ENCODE measurements at places on chromosomes 6 and 20.

DNA sequence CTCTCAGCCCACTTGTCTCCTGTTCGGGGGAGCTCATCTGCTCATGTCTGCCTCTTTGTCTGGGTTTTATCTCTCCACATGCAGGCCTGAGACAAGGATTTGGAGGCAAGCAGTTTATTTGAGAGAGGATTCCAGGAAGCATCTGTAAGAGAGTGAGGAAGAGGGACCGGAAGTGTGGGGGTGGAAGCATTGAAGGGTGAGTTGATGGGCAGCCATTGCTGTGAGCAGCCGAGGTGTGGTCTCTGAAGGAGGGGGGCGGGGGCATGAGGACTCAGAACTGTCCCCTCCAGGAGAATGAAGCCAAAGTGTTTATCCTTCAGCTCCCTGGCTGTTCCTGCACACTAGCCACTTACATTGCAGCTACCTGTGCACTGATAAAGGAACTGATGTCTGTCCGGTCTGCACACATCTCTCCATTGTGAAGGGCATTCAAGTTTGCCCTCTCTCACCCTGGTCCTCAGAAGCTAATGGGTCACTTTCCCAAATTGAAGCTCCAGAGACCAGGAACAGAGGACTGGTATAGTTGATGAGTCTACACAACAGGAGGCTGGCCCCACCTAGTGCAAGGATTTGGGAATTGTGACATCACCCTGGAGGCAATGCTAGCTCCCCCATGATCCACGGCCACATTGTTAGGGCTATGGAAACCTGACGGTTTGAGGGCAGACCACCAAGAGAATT is 100.5 kb upstream of the FOXA2 start:
- no peak for DNase-seq

DNA sequence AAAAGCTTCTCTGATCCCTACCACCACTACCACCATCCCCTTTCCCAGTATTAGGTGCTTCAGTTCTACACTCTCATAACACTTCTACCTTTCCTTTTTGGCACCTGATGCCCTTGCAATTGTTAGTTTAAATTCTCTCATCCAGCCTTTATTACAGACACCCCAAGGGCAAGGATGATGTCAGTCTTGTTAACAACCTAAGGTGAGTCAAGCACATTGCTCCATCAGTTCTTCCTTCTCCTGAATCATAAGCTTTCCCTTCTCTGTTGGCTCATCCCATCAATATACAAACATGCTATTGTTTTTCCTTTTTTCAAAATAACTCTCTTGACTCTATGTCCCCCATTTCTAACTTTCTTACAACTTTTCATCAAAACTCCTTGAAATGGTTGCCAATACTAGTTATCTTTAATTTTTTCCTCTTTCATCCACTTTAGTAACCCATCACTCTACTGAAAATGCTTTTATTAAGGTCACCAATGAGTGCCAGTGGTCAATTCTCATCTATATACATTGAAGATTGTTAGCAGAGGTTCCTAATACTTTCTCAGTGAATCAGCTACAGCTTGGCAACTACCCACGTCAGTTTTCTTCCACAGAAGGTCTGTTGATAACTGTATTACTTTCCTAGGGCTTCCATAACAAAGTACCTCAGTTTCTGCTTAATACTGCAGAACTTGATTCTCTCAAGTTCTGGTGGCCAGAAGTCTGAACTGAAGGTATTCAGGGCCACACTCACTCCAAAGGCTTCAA is 97.1 kb upstream of the FLRT3 start:
- no peak for DNase-seq

DNA sequence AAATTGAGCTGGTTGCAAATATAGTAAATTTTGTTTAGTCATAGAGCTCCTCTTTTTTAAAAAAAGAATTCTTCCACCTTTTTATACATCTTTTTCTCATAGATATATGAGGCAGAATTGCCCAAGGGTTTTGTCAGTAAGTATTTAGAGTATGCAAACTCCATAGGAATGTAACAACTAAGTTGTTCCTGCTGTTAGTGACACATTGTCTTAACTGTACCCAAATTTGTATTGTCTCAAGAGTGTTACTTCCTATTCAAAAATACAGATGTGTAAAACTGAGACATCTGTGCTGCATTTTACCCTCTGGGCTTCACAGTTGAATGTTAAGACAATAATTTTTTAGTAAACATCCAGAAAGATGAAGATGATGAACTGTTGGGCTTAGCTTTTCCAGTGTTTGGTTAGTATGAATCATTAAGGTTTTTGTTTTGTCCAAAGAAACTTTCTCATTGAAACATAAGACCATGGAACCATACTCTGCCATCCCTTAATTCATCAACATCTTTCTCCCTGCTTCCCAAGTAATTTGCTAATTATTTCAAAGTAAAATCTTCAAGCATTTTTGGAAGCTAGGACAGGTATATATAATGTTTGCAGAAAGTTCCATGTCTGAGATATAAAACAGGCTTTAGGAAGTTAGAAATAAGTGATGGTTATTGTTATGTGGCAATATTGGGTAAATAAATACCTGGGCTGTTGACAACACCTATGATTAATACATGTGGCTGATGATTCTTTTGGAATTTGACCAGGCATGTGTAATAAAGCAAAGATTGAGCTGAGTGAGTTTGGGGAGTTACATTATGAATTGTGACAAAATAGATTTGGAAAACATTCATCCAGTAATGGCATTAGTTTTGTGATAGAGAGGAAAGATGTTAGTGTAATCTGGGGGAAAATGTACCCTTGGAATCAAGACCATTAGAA is 11.2 kb downstream of the OGFRL1 start:
- no peak for DNase-seq

DNA sequence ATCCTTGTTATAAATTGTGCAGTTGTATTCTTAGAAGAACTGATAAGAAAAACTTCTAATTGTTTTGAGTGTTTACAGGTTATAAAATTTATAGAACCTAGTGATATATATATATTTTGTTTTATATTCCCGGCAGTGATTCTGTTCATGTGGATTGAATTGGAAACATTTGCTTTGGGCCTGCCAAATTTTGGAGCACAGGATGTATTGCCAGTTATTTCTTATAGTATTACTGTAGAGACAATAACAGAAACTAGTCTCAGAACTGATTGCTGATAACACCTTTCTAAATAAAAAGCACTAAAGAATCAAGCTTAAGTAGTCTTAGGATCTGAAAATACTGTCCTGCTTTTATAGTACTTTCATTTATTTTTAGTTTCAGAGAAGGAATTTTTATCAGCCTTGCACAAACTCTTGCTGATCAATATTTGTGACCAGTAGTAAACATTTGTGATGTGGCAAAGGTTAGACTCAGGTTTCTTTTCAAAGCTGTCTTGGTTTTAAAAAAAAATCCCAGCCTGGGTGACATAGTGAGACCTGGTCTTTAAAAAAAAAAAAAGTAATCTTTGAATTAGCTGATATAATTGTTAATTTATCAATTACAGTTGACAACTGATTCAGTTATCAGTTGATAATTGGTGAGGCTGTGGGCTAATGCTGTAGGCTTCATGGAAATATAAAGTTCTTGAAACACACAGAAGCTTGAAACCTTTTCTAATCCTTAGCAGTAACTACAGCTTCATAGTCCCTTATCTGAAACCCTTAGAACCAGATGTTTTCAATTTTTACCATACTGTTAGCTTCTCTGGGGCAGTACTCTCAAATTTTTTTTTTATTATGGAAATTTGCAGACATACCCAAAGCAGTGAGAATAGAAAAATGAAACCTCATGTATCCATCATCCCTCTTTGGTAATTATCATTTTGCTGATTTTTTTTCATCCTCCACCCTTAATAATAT is 42.4 kb downstream of the RNGTT start:
- DNase-seq = no peak

DNA sequence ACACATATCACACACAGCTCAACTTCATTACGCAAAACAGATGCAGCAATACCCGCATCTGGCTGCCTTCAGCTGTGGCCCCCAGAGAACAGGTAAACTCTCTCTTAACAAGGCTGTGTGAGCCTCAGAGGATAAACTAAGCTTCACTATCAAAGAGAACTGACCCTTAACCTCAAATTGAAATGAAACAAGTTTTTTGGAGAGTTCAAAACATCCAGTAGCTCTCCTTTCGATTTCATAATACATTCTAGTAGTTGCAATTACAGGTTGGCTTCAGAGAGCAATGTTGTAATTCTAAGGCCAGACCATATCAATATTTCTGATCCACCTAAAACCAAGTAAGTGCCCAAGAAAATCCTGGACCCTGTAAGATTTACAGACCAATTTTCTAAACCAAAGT is 113.5 kb downstream of the FAXC start:
- no peak for DNase-seq

- DNase-seq = no peak
Measured at GRCh38 chr6:1068905-1069304, 243.0 kb upstream of the FOXQ1 start.

DNA sequence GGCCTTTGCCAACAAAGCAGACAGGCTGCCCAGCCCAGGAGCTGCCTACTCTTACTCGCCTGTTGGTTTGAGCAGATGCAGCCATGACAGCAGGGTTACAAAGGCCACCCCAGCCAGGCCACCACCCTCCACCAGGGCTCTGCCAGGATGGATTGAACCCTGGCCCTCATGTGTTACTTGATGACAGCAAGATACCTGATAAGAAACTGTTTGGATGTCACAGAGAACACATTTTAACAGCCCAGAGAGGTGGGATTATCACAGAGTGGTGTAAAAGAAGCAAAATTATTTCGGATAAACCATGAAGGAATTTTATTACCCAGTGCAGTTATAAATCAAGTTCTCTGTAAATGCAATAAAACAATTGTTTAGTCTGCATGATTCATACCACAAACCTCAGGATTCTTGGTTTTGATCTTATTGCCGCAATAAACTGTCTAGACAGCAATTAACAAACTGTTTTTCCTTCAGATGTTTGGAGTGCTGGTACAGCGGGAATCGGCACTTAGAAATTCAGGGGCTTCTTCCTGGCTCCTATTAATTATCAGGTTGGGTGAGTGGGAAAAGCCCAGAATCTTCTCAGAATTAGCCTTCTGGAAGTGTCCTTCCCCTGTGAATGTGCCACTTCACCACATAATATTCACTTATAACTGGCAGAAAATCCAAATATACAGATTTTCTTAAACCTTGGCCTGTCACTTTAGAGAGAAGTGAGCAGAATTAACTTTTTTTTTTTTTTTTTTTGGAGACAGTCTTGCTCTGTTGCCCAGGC is 58.0 kb upstream of the SALL4 start:
- no peak for DNase-seq

DNA sequence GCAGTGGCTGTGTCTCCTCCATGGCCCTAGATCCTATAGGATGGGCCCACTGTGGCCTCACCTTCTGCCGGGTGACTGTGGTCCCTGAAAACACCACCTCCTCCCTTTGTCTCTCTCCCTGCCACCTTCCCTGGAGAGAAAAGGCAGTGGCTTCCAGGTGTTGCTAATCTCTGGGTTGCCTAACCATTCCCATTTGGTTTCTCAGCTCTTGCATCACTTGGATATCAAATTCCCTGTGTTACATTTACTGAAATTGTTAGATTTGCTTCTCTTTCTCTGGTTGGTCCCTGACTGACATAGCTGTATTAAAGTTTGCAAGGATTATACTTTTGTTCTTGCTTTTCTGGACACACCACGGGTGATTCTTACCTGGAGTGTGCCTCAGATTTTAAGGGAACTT is 9.3 kb upstream of the ZFP64 start:
- no peak for DNase-seq

DNA sequence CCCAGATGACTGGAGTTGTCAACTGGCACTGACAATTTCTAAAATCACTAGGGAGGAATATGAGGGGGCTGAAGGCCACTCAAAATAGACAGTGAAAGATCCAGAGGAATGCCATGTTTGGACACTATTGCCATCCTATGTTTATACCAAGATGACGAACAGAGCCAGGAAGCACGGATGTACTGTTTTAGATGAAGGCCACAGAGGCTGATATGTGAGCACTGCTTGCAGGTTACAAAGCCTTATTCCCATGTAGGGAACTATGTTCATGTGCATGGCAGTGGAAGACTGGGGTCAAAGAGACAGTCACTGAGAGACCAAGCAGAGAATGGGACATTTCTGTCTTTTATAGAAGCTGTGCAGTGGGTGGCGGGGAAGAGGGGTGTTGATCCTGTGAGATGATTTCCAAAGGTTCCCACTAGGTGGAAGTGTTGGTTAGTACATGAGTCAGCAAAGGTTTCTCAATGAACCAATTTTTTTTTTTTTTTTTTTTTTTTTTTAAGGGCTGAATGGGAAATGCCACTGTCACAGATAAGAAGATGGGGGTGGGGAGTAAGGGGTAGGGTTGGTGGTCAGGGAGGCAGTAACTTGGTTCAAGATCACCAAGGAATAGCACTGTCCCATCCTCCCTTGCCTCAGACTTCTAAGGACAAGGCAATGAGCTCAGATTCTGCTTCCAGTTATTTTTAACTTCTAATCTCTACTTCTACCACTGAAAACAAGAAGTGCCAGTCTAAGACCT is 46.7 kb upstream of the MOCS1 start:
- DNase-seq = no peak

GRCh38 chr6:84432619-84433018 is 205.2 kb upstream of the CEP162 start:
- no peak for DNase-seq

GRCh38 chr20:64158346-64159285 is 5.6 kb upstream of the MYT1 start:
- DNase-seq = no peak

- no peak for DNase-seq
Measured at GRCh38 chr6:69958978-69959377, 92.6 kb downstream of the COL19A1 start.

GRCh38 chr20:43658069-43658722 is 8.7 kb upstream of the MYBL2 start:
- DNase-seq = no peak

DNA sequence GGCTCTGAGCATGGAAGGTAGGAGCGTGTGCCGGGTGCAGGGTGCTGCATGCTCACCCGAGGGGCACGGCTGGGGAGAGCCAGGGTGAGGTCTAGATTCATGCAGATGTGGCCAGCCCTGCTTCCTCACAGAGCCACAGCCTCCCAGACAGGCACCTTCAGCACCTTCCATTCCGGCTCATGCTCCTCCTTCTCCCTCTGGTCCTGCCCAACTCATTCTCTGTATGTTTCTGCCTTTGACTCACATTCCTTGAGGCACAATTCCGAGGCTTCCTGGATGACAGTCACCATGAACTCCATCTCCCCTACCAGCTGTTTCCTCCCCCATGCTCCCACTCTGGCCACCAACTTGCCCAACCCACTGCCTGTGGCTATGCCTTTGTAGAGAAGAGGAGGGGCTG is 35.4 kb downstream of the DACT2 start:
- no peak for DNase-seq

- DNase-seq = no peak
Measured at GRCh38 chr20:47352332-47353238, 3.9 kb downstream of the ZMYND8 start.

GRCh38 chr6:147449405-147450161 is 58.9 kb upstream of the SAMD5 start:
- DNase-seq = no peak

DNA sequence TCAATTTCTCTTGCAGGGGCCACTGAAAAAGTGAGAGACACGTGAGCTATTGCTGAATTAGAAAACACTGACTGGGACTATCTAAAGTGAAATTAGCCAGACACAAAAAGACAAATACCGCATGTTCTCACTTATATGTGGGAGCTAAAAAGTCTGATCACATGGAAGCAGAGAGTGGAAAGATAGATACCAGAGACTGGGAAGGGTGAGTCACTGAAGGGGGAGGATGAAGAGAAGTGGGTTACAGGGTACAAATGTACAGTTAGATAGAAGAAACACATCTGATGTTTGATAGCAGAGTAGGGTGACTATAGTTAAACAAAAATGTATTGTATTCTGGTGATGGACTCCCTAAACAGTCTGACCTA is 13.4 kb downstream of the CST3 start:
- DNase-seq = no peak

GRCh38 chr20:43448748-43449535 is 8.8 kb upstream of the SRSF6 start:
- peak; percentile 46 for DNase-seq

GRCh38 chr6:7156643-7157278 is 49.0 kb downstream of the RREB1 start:
- DNase-seq = no peak
